Ascending aorta (tissue), 2 donors: ENCODE measurements at places on chromosomes 12 and 14.

GRCh38 chr14:74554742-74555362, 57.2 kb downstream of the LTBP2 start:
- no peak for DNase-seq

DNA sequence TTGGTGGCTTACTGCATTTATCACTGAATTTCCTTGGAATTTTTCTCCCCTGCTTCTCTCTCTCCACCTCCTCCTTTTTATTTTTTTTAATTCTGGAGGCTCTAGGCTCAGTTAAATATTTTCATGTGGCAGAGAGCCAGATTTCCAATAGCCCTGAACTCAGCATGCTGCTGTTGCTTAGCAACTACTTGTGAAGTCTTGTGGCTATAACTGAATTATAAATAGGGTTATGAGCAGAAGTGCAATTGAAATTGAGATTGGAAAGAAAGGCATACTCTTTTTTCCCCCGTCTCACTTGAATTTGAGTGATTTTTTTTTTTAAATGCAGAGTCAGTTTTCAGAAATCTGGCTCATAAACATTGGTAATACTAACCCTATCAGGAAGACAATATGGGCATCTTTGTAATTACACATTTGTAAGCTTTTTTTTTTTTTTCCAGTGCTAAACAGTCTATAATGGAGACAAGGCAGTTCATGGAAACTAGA, 38.3 kb downstream of the ATF7IP start:
- DNase-seq = no peak

- no peak for DNase-seq
These were observed 1117.5 kb downstream of the AACS start for GRCh38 chr12:126182619-126183236.

DNA sequence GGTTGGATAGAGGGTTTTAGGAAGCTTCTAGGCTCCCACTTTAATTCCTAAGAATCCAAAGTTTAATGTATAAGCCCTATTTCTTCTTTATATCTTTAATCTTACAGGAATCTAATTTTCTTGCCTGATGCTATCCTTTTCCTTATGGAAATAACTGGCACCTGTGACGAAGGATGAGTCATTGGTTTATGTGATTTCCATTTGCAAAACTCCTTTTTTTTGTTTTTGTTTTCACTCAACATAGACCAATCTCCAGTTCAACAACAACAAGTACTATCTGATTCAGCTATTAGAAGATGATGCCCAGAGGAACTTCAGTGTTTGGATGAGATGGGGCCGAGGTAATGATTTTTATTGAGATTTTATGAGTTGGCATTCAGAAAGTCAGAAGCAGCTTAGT, 6.8 kb downstream of the PARP2 start:
- DNase-seq = no peak

GRCh38 chr12:65894624-65895390, 70.5 kb downstream of the HMGA2 start:
- no peak for DNase-seq
